ENCODE measurements at places on chromosomes 3 and 15. TPM values are rescaled to one million over a fixed set of nuclear protein-coding genes. Genes with fewer than 3 reads are reported as not detected.

GRCh38 chr3:171954690-171955383 is 84.5 kb upstream of the FNDC3B start:
- no peaks in the 10 kb centered on the region for H3K36me3 ChIP-seq
- no peaks in the 10 kb centered on the region for H3K4me1 ChIP-seq

Gene SELENOK
- 58.0 TPM for total RNA-seq

Gene P2RY1
- 0.16 TPM for total RNA-seq

Gene CD200
- total RNA-seq = 17.9 TPM

Gene PROS1
- total RNA-seq = 0.22 TPM
